ENCODE measurements at places on chromosomes 12 and 14.

GRCh38 chr14:44778604-44779003 lies 183.1 kb downstream of the KLHL28 start:
- DNase-seq: no peak

- no peak for DNase-seq
These were observed 15.8 kb upstream of the ATP5F1B start for GRCh38 chr12:56661560-56661959.

DNA sequence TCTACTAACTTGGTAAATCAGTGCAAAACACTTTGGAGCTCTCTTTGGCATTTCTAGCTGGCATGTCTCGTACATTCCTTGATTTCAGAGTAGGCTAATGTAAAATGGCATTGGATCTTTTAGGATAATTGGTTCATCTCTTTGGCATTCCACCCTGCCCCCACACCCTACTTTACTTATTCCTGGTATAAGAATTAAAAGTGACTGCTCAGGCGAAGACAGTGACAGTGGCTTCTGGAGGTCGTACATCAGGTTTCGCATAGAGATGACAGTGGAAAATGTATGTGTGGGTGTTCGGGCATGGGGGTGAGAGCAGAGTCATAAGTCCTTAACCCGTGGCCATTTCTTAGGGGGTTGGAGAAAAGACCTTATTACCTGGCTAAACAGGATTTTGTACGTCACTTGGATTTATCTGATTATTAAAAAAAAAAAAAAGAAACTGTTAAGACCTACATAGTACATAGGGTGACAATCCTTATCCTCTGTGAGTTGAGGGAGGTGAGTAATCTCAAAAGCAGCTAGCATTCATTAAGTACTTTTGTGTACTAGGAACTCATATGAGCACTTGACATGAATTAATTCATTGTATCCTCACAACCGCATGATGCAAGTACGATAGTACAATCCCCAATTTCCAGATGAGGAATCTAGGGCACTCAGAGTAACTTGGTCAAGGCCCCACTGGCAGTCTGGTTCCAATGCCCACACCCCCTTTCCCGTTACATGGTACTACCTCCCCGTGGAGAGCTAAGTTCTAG lies 22.4 kb upstream of the KCNK13 start:
- DNase-seq: no peak

DNA sequence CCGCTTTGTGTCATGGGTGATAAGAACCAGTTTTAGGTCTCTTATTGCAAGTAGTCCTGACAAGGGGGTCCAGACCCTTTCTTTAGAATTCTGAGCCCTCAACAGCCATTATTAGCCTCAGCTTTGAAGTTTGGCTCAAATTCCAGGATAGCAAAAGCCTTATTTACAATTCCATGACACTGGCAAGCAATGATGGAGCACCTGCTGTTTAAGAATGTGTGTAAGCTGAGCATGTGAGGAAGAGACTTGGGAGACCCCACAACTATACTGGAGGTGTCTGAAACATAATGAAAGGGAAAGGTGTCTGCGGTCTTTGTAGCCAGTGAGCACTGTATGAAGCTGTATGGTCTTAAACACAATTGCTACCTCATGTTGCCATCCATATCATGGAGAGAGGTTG lies 119.8 kb downstream of the TBX5 start:
- DNase-seq: no peak

DNA sequence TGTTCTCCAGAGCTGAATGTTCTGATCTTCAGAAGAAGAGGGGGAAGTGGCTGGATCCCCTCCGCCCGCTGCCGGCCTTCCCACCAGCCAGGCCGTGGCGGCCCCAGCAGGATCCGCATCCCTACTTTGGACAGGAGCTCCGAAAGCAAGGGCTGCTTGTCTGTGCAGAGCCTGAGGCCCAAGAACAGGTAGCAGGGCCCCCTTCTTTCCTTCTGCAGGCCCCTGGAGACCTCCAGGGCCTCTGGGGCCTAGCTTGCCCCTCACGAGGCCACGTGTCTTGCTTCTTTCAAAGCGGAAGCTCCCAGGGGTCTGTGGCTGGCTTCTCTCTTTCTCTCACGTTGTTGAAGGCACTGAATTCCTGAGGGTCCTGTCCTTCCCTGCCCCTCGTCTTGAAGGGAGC lies 13.2 kb downstream of the PGF start:
- DNase-seq: no peak

GRCh38 chr14:62661818-62662217 lies 383.4 kb downstream of the KCNH5 start:
- DNase-seq: no peak

DNA sequence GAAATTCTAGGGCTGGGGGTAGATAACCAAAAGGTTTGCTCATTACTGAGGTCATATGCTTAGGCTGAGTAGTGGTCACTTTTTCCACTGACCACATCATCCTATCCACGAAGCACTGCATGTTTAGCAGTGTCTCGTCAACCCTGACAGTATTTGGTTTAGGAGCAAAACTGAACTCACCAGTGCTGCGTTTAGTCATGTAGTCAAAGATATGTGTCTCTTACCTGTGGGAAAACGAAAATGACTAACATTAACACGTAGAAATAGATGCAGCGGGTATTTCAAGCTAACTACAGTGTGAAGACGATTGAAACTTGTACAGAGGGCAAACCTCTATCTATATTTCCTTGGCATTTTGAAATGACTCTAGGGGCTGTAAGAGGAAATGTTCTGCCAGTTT lies 34.6 kb downstream of the MTHFD1 start:
- no peak for DNase-seq

GRCh38 chr12:15538881-15539280 lies 216.6 kb downstream of the PTPRO start:
- DNase-seq: no peak

DNA sequence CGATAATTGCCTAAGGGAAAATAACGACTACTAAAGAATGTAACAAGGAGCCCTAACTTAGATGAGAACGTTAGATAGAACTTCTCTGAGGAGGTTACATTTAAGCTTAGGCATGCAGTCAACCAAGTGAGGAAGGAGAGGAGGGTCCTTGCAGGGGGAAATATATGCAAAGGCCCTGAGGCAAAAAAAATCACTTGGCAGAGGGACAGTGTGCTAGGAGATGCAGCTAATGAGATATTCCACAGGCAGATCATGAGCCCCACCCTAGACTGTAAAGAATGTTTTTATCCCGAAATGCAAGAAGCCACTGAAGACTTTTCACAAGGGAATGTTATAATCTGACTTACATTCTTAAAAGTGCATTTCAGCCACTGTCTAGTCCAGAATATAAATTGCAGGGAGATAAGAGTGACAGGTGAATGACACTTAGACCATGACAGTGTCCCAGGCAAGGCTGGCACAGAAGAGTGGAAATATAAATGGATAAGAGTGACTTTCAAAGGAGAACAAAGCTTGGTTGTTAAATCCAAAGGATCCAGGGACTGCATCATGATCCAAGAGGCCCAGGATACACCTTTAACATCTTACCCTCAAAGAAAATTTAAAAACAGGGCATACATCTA lies 61.0 kb downstream of the PPM1H start:
- no peak for DNase-seq

DNA sequence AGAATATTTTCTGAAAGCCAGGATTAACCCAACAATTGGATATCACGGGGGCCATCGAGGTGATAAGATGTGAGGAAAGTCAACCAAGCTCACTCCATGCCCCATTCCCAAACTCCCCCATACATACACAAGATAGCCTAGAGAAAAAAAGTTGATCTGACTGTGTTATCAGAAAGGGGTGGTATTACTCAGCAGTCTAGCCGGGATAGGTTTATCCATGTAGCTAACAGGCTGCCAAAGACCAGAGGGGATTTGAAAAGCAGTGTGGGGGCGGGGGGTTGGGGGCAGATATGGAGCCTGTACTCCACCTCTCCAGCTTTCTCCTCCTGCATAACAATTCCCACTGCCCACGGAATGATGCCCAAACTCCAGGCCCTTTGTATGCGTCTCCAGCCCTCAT lies 13.2 kb upstream of the MAP1LC3B2 start:
- DNase-seq: no peak

DNA sequence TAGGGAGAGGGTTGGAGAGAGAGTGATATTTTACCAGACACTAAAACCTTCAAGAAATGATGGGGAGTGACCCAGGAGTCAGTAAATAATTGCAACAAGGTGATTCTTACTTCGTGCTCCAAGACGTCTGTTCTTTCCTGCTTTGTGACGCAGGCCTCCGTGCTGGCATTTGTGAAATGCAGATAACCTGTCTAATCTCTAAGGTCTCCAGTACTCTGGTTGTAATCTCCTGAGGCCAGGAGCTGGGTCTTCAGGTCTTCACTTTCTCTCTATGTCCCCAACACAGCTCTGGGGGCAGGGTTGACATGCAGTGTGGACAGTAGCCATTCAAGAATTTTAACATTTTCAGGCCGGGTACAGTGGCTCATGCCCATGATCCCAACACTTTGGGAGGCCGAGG lies 53.1 kb downstream of the CD9 start:
- no peak for DNase-seq

GRCh38 chr12:132174015-132174838 lies 30.0 kb downstream of the NOC4L start:
- no peak for DNase-seq

- DNase-seq: no peak
These were observed 13.6 kb upstream of the ZNF705A start for GRCh38 chr12:8143261-8143660.

DNA sequence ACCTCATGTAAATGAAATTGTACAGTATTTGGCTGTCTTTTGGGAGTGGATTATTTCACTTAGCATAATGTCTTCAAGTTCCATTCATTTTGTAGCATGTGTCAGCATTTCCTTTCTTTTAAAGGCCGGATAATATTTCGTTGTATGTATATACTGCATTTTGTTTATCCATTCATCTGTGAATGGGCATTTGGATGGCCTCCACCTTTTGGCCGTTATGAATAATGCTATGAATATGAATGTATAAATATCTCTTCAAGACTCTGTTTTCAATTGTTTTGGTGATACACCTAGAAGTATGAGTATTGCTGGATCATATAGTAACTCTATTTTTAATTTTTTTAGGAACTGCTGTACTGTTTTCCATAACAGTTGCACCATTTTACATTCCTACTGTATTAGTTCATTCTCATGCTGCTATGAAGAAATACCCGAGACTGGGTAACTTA lies 164.9 kb downstream of the DYRK2 start:
- no peak for DNase-seq

- DNase-seq: no peak
These were observed 751.7 kb downstream of the NRXN3 start for GRCh38 chr14:78921856-78922255.

DNA sequence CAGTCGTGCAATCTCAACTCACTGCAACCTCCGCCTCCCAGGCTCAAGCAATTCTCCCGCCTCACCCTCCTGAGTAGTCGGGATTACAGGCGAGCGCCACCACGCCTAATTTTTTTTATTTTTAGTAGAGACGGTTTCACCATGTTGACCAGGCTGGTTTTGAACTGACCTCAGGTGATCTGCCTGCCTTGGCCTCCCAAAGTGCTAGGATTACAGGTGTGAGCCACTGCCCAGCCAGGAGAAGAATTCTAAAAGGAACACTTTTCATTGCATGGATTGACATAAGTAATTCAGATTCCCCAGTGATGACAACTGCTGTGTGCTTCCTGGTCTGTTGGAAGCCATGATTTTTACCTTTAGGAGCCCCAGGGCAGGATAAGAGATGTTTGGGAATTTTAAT lies 22.1 kb downstream of the DMAC2L start:
- DNase-seq: no peak

- DNase-seq: no peak
These were observed 370.6 kb downstream of the KCNH5 start for GRCh38 chr14:62674563-62675237.

- no peak for DNase-seq
These were observed 80.9 kb downstream of the SLC41A2 start for GRCh38 chr12:104877103-104877705.

DNA sequence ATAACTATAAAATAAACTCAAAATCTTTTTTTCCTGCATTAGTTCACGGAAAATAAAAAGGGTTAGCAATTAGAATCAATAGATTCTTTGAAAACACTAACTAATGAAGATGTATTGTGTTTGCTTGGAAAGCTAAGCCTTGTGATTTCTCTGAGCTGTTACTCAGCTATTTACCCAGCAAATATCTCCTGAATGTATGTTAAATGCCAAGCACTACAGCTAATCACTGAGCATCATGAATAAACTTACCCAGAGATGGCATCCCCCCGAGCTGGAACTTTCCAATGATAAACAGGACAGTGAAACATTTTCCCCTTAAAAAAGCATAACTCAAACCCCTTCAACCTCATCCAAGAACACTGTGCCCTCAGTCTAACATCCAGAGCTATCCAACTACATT lies 71.2 kb downstream of the SLC2A13 start:
- DNase-seq: no peak

- no peak for DNase-seq
These were observed 597.5 kb upstream of the LMO3 start for GRCh38 chr12:17203497-17203896.

- DNase-seq: no peak
These were observed 538.9 kb upstream of the FLRT2 start for GRCh38 chr14:84991021-84991420.

GRCh38 chr14:92160619-92161018 lies 38.9 kb downstream of the CPSF2 start:
- no peak for DNase-seq

DNA sequence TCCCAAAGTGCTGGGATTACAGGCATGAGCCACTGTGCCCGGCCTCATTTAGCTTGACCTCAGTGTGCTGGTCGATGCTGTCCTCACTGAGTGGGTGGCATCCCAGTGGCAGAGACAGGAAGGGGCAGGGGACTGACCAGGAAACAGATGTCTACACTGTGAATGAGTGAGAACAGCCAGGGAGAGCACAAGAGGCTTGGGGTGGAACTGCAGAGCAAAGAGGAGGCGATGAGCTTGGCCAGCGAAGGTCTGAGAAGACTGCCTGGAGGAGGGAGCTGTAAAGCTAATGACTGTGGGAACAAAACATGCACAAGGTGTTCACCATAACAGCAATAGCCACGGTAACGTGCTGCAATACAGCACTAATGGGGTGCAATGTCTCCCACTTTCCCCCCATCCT lies 57.2 kb upstream of the BEGAIN start:
- DNase-seq: no peak

GRCh38 chr12:48379794-48380193 lies 29.1 kb upstream of the ZNF641 start:
- DNase-seq: no peak

- no peak for DNase-seq
These were observed 250.5 kb downstream of the ZFP36L1 start for GRCh38 chr14:68542346-68542745.

- DNase-seq: no peak
These were observed 10.8 kb upstream of the GYS2 start for GRCh38 chr12:21615431-21615830.
